Colonic mucosa (tissue), 4 donors: ENCODE measurements at places on chromosomes 3 and 15. TPM values are rescaled to one million over a fixed set of nuclear protein-coding genes. Genes with fewer than 3 reads are reported as not detected.

DNA sequence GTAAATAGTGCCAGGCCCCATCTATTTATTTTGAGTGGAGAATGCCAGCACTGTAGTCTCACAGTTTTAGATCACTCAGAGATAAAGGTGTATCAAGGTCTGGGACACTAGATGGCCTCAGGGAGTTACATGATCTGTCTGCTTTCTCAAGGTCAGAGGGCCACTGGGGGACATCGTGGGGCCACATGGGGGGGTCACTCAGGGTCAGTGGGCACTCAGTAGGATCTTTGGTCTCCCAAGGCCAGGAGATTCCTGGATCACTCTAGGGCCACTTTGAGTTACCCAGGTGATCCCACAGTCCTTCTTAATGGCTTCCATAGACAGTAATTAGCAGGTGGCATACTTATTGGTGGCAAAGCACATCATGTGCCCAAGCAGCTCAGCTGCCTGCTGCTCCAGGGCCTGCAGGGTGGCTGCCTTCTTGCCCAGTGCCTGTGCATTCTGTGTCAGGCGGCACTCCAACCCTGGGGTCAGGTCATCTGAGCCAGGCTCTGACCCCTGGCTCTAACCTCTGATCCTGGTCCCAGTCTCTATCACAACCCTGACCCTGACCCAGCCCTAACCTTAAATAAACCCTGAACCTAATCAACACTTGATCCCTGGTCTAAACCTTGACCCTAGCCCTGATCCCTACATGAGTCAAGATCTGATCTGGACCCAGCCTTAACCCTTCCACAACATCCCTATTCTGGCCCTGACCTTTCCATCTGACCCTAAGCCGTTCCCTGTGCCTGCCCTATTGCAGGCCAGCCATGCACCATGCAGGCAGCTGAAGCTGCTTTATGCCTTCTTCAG is 1.8 kb upstream of the LAMB2 start:
- no peak for DNase-seq

CORO2B gene
- 0.77 TPM for total RNA-seq

GRCh38 chr3:3618623-3619022 is 180.6 kb upstream of the LRRN1 start:
- no peak for DNase-seq

DNA sequence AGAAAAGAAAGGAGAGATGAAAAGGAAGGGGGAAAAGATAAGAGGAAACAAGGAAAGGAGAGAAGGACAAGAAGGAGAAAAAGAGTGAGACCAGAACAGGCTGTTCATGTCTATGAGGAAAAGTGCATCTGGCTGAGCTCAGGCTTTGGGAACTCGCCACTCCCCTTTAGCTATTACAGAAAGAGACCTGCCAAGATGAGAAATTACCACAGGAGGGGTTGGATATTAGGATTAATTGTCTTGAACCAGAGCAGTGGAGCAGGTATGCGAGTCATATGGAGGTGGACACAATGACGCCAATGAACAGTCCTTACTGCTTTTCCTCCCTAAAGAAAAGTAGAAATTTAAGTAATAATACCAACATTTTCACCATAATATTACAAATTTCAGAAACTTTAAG is 577.0 kb upstream of the ARRDC4 start:
- no peak for DNase-seq

DNA sequence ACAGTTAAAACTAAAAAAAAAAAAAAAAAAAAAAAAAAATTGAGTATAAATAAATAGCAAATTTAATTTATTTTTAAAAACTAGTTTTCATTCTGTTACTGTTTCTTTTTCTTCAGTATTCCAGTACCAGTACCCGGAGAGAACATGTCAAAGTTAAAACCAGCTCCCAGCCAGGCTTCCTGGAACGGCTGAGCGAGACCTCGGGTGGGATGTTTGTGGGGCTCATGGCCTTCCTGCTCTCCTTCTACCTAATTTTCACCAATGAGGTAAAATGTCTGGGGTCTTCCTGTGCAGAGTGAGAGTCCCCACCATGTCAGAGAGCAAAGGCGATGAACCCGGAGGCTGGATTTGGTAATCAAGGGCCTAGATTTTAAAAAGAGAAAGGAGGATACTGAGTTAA is 4.4 kb downstream of the TMEM43 start:
- DNase-seq = no peak

DNA sequence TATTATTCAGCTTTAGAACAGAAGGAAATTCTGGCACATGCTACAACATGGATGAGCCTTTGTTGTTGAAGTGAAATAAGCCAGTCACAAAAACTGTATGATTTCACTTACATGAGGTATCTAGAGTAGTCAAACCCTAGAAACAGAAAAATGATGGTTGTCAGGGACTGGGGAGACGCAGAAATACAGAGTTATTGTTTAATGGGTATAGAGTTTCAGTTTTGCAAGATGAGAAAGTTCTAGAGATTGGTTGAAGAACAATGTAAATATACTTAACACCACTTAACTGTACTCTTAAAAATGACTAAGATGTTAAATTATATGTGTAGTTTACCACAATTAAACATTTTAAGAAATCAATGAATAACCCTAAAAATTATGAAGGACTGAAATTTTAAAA is 15.8 kb downstream of the SPTSSB start:
- no peak for DNase-seq

IRAK2 gene
- total RNA-seq = 1.0 TPM

SLC28A1 gene
- 0.80 TPM for total RNA-seq

C3orf22 gene
- not detected for total RNA-seq

RAB6B gene
- 2.6 TPM for total RNA-seq

GRCh38 chr3:171660188-171660587 is 150.1 kb downstream of the PLD1 start:
- no peak for DNase-seq

DNA sequence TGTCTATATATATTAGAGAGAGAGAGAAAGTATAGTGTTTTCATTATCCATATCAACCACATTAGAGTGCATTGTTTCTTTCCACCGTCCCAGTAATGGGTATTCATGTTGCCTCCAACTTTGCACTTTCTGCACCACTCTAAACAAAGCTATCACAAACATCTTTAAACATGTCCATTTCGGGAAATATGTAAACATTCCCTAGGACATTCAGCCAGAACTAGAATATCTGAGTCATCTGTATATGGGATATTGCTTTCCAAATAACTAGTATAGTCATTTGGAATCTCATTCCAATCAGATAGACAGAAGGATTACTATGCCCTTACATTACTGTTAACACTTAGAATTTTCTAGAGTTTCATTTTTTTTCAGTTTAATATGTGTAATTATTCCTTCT is 914.9 kb upstream of the EPHA6 start:
- no peak for DNase-seq

PTX3 gene
- total RNA-seq = 1.4 TPM

- no peak for DNase-seq
These were observed 145.9 kb downstream of the APBA2 start for GRCh38 chr15:29031502-29032228.

GRCh38 chr3:140391061-140391460 is 286.8 kb upstream of the TRIM42 start:
- no peak for DNase-seq

DNA sequence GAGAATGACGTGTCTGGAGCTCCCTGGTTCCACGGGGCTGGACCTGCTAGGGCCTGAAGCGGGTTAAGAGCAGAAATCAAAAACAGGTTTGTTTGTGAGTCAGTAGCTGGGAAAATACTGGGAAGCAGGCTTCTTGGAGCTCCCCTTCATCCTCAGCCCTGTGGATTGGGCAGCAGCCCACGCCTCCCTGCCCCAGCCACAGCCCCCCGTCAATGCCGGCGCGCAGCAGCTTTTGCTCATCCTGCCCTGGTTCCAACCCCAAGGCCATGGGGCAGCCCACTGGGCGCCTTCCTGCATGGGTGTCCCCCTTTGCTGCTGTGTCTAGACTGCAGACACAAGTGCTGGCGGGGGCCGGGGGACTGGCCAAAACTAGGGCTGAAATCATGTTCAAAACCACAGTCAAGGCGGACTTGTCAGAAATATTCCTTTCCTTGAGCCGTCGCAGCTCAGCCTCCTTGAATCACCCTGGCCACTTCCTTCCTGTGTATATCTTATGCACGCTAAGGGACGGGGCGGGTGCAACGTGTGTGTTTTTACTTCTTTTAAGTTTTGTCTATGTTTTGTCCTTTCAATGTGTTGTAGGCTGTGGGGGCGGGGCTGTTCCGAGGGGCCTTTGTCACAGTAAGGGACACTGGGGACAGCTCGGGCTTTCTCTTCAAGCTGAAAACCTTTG is 108.1 kb downstream of the KLF13 start:
- DNase-seq = peak; percentile 64

GRCh38 chr15:69002783-69003182 is 11.7 kb upstream of the NOX5 start:
- DNase-seq = no peak

DNA sequence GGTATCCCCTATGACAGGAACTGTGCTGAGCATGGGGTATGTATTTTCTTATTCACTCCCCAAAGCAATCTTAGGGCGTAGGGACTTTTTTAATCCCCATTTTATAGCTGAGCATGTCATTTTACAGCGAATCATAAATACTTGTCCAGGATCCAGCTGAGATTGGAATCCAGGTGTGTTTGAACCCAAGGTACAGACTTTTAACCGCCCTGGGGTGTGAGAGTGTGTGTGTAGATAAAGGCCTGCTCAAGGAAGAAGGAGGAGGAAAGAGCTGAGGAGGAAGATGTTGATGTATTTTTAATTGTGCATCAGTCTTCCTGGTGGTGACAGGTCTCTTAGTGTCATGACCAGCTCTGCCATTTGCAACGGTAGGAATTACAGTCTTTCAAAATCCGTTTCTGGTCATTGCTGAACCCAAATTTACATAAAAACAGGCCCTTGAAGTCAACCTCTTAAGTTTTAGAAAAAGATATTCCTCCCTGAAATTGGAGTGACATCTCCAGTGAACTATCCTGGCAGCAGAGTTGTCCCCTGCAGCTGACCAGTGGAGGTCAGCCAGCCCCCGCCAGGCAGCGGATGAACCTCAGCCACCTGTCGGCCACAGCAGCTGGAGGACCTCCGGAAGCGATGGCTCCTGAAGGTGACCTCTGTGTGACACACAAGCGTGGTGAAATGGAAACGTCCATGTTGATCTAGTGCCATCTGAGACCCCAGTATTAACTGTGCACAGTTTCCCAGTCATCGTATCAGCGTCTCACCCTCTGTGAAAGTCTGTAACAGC is 92.8 kb upstream of the MITF start:
- peak; percentile 65 for DNase-seq
